AG10803 (cell line): ENCODE measurements at places on chromosomes 7 and 10.
A peak's percentile ranks its signal among the peaks of the same experiment; 100 is the strongest.

- DNase-seq = no peak
Observed at GRCh38 chr7:1987591-1988532, 244.9 kb downstream of the MAD1L1 start.

- no peak for DNase-seq
Observed at GRCh38 chr10:77529050-77529576, 108.5 kb downstream of the KCNMA1 start.

GRCh38 chr7:1569016-1569415, 816 bp downstream of the PSMG3 start:
- peak; percentile 49 for DNase-seq

DNA sequence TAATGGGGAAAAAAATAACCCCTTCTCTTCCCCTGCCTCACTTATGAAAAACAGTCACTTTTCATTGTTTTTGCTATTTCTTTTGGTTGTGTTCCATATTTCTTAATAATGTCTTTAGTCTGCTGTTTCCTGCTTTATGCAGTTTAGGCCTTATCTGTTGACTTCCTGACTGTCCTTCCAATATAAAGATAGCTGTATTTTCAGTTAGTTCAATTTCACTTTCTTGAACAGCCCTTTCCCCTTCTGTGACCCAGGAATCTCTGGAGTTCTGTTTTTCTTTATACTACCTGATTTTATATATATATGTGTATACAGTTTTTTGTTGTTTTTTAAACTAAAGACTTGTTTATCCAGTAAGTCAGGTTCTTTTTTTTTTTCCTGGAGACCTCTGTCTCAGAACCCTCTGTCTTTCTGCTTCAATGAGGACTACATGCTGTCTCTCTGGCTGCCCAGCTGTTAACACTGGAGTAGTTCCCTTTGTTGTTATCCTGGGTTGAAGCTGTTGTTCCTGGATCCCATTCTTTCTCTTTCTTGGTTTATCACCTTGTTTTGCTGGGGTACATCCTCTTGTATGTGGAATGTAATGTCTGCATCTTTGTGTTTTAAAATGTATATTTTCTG, 87.2 kb downstream of the GSDME start:
- no peak for DNase-seq

DNA sequence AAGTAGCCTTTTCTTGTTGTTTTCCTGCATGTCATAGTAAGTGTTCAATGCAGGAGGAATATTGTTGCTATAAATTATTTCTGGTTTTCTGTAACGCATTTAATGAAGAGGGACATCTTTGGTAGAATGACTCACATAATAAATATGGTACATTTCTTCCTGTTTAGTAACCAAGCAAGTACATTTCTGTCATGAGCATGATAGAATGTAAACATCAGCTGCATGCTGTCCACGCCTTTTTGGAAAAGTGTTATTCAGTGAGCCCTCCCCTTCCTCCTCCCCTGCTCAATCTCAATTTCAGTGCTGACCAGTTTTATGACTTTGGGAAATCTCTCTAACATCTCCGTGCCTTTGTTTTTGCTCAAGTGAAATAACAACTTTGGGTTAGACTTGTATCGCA, 664.0 kb downstream of the XPNPEP1 start:
- DNase-seq = peak; percentile 32

- peak; percentile 70 for DNase-seq
Observed at GRCh38 chr7:12771378-12771877, 84.0 kb downstream of the ARL4A start.

GRCh38 chr7:41979834-41980307, 257.1 kb downstream of the GLI3 start:
- peak; percentile 74 for DNase-seq

- DNase-seq = no peak
Observed at GRCh38 chr7:138478499-138478908, 18.4 kb downstream of the TRIM24 start.

- no peak for DNase-seq
Observed at GRCh38 chr7:88665892-88666514, 93.5 kb upstream of the ZNF804B start.

GRCh38 chr7:128036226-128036940, 5.1 kb upstream of the LRRC4 start:
- DNase-seq = no peak
